ENCODE measurements at places on chromosomes 6 and 20. TPM values are rescaled to one million over a fixed set of nuclear protein-coding genes. Genes with fewer than 3 reads are reported as not detected.

DNA sequence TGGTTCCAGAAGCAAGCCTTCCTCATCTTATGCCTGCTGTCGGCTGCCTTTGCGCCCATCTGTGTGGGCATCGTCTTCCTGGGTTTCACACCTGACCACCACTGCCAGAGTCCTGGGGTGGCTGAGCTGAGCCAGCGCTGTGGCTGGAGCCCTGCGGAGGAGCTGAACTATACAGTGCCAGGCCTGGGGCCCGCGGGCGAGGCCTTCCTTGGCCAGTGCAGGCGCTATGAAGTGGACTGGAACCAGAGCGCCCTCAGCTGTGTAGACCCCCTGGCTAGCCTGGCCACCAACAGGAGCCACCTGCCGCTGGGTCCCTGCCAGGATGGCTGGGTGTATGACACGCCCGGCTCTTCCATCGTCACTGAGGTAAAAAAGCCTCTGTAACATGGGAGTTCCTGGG is 366 bp downstream of the SLC22A1 start:
- no peak for DNase-seq

DNA sequence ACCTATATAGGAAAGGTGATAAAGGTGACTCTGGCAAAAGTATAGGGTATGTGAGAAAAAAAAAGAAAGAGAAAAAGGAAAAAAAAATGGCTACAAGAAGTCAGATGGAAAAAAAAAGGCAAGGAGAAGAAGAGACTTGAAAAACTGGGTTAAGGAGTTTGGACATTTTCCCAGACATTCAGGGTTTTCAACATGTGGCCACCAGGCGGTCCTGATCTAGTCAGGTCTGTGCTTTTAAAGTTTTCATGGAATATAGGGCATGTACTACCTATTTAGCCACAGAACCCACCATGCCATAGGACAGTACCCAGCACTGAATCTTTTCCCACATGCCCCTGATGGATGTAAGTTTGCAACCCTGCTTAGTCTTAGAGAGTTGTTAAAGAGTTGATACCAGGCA is 433.7 kb downstream of the MAFB start:
- no peak for DNase-seq

- no peak for DNase-seq
Measured at GRCh38 chr6:96836631-96837080, 621 bp downstream of the GPR63 start.

Gene LINC00237
- not detected for total RNA-seq
